ENCODE measurements at places on chromosomes 13 and 19.

DNA sequence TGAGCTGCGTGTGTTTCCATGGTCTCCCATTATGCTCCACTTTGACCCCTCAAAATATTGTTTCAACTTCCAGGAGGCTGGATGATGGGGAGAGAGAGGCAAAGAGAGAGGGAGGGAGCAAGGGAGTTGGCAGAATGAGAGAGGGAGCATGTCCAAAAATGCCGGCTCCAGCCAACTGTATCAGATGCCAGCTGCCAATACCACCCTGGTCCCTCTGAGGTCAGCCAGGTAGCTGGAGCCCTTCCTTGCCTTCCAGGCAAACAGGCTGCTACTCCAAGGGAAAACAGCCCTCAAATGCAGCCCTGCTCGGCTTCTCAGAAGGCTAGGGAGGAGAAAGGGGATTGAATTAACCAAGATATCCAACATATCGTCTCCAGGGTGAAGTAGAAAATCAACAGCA, 440.0 kb downstream of the TSHZ3 start:
- no peak for DNase-seq

DNA sequence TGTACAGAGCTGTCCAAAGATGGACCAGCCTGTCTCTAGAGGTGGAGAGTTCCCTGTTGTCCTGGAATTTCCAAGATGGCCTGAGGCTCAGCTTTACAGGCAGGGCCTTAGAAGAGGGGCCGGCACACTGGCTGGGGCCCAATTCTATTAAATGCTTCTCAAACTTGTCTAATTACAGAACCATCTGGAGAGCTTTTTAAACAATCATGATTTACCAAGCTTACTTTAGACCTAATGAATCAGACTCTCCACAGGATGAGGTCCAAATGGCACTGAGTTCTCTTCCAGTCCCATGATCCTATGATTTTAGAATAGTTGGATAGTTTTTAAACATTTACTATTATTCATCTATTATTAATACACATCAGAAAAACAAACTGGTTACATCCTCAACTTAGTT, 123.5 kb downstream of the DNAJC3 start:
- no peak for DNase-seq

DNA sequence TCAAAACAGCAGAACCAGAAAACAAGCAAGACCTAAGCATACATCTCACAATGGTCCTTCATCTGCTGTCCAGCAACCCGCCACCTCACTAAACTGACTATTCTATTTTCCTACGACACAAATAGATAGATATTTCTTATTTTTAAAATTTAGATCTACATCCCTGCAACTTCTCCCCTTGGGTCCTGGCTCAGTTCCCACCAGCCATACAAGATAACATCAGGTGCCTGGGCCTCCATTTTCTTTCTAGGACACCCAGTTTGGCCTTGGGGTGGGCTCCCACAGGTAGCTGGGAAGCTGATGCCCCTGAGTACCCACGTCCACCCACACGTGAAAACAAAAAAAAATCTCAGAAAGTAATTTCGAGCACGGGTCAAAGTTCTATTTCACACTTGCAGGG, 47.6 kb downstream of the TGDS start:
- no peak for DNase-seq

DNA sequence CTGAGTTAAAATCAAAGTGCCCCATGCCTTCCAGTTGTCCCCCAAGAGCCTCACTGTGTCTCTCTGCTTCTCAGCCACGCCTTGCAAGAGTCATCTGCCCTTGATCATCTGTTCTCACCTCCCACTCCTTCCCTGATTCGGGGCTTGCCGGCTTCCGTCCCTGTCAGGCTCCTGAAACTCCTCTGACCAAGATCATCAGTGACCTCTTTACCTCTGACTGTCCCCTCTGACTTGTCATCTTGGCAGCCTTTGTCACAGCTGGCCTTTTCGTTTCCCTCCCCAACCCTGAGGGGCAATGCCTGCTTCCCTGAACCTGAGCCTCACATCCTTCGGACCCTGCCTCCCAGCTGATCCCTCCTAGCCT, 66.3 kb downstream of the MAP4K1 start:
- DNase-seq: no peak

DNA sequence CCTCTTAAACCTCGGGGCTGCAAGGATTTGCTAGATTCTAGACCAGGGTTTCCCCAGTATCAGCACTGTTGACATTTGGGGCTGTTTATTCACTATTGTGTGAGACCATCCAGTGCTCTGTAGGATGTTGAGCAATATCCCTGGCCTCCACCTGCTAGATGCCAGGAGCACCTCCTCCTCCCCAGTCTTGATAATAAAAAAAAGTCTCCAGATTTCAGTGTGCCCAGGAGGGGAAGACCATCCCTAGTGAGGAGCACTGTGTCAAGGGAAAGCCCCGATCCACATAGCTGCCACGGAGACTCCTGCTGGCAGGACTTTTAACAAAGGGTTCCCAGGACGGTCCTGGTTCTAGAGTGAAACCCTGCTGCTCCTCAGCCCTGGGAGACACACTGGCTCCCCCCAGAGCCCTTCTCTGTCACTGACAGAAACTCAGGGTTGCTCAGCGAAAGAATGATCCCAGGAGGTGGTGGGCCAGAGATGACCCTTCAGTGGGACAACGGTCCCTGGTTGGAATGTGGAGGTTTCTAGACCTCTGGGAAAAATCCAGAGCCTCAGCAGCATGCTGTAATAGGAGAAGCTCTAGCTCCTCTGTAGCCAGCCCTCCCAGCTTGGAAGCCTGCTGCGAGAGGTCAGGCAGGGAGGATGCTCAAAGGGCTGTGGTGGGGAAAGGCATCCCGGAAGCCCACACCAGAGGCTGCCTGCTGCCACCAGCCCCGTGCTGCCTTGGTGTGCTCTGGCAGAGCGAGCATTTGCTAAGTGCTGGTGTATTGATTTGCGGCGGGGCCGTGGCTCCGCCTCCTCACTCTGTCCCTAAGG, 20.3 kb downstream of the LYL1 start:
- DNase-seq: peak; percentile 78

DNA sequence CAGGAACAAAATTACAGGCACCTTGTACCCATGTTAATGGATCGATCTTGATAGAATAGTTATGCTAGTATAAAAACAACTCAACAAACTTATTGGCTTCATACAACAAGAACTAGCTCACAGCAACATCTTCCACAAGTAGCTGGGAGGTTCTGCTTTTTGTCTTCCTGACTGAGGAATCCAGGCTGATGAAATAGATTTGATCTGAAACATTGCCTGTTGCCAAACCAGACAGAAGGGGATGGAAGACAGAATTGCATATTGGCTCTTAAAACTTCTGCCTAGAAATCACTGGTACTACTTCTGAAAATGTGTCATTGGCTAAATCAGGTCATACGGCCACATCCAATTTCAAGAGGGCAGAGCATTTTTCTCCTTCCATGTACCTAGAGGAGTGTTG, 267.3 kb downstream of the RFC3 start:
- DNase-seq: no peak

- DNase-seq: peak; percentile 85
Observed at GRCh38 chr19:50922317-50922853, 11.2 kb upstream of the KLK4 start.

All from NCI-H510A treated with DMSO at 0.1 percent for 48 hours (cell line).